ENCODE measurements at places on chromosomes 5 and 9.

GRCh38 chr9:133117271-133118178 is 3.5 kb downstream of the RALGDS start:
- DNase-seq = no peak

GRCh38 chr5:150329881-150330876 is 27.3 kb upstream of the TCOF1 start:
- no peak for DNase-seq

DNA sequence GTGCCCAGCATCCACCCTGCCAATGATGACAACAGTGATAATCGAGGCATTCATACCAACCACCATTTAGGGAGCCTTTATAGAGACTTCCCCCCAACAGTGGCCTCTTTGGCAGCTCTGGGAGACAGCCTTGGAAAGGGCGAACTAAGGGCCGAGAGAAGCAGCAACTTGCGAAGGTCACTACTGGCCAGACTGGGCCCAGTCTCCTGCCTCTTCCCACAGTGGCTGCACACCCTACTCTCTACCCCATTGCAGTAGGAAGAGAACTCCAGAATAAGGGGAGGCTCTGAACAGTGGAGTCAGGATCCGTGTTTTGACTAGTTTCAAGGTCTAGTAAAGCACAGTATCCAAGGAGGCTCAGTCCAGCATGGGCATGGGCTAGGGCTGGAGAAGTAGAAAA is 5.3 kb downstream of the LHX6 start:
- DNase-seq = no peak

- DNase-seq = no peak
These were observed 127.5 kb upstream of the WWC1 start for GRCh38 chr5:168163966-168164365.

DNA sequence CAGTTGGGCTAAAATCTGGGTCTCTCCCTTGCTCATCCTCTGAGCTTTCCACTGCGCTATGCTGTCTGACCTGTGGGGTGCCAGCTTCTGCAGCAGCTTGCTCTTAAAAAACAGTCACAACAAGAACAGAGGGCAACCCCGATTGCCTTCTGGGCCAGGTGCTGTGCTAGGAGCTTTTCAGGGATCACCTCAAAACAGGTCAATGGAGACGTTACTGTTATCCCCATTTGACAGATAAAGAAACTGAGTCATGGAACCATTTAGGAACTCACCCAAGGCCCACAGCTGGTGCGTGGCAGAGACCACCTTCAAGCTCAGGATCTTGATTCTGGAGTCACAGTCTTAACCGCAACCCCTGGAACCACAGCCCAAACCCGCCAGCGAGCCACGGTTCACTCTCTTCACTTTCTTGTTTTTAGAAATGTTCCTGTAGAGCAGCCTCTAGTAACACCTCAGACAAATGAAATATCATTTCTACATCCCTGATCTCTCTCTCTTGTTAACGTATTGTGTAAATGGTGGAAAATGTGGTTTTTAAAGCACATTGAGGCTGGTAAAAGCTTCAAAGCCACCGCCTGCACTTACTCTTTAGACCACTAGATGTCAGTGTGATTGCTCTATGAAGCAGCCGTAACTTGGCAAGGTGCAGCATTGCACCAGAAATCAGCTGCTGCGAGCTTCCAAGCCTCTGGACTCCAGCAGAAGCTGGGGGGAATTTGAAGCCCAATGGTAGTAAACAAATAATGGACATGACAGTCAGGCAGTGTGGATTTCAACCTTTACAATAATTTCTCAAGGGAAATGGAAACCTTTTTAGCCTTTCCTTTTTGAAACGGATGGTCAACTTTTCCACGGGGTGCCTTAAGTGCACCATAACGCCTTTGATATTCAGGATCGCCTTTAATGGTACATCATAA is 1.7 kb downstream of the FYB1 start:
- DNase-seq = peak; percentile 90

DNA sequence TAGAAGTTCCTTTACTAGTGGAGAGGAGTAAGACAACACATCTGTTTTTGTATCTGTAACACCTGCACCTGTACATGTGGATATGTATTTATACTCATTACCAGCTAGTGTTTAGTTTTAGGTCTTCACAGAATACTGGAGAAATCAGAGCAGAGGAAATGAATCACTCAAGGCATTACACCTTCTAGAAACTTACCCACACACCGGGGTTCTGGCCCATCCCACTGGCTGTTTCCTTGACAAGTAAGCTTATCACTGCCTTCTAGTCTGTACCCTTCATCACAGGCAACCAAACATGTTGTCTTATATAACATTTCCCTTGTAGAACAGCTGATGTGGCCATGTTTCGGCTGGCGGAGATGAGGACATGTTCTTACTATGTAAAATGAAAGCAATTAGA is 76.7 kb downstream of the SVEP1 start:
- DNase-seq = no peak

- DNase-seq = no peak
These were observed 65.1 kb downstream of the NEK6 start for GRCh38 chr9:124322618-124323432.

- DNase-seq = peak; percentile 7
These were observed 23.0 kb upstream of the NR3C1 start for GRCh38 chr5:143426437-143426991.

DNA sequence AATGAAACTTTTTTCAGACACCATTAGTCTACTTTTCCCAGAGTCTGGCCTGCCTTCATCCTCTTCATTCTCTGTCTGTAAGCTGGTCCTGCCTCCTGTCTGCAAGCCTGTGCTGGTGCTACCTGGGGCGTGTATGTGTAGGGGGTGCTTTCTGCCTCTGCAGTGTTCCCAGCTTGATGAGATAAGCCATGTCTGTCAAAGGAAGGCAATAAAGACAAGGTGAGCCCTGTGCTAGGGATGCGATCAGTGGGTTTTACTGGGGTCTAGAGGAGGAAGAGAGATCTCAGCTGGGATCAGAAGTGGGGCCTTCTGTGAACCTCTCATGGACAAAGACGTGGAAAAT is 78.0 kb upstream of the TGFBR1 start:
- DNase-seq = no peak

DNA sequence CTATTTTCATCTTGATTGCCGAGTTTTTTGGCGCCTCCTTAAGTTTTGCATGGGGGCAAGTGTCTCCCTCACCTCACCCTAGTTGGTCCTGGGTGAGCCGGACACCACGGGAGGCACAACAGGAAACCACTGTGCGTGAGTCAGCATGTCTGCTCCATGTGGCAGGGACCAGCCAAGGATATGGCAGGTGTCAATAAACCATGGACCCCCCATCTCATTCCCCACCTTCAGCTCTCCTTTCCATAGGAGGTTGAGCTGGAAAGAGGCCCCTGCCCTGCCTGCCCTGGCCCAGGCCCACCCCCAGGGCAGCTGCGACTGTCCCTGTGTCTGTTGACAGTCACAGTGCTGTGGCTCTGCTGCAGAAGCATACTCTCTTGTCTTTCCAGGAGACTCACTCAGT is 3.1 kb downstream of the SPACA9 start:
- DNase-seq = no peak

GRCh38 chr9:85040146-85040545 is 370.6 kb downstream of the NTRK2 start:
- DNase-seq = no peak

DNA sequence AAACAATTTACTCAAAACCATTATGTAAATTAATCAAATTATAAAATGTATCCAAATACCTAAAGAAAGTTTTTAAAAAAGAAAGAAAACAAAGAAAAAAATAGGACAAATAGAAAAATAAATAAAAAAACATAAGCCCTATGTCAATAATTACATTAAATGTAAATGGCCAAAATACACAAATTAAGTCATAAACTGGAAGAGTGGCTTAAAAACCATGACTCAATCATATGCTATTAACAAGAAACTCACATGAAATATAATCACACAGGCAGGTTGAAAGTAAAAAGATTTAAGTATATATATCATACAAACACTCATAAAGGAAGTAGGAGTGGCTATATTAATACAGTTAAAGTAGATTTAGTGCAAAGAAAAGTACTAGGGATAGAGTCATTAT is 95.3 kb downstream of the PRELID2 start:
- DNase-seq = no peak

GRCh38 chr5:54080831-54081230 is 229.5 kb downstream of the ARL15 start:
- DNase-seq = no peak

- no peak for DNase-seq
These were observed 159.8 kb upstream of the LHFPL2 start for GRCh38 chr5:78808380-78808779.

GRCh38 chr5:90128551-90128950 is 281.0 kb downstream of the CETN3 start:
- DNase-seq = no peak

GRCh38 chr5:59724482-59725391 is 168.8 kb downstream of the PDE4D start:
- peak; percentile 39 for DNase-seq

DNA sequence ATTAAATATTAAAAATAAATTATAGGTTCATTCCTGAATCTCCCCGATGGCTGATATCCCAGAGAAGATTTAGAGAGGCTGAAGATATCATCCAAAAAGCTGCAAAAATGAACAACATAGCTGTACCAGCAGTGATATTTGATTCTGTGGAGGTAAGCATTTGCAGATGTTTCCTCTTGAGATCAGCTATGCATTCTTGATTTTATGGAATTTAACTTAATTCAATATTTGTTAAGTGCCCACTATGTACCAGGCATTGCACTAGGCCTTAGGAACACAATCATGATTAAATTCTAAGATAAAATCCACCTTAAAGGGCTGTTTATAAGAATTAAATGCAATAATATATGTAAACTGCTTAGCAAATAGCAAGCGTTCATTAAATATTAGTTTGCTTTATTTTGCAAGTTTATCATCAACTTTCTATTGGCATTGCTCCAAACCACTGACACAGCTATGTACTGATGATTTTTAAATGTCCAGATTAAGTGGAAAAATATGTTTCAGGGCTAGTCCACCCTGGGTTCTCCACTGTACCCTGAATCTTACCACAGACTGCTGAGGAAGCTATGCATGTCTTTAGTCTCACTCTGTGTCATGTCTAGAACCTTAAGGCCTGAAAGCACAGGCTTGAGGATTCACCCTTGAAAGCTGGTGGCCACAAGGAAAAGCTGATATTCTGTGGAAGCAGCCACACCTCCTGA is 33.2 kb downstream of the SLC22A4 start:
- no peak for DNase-seq

DNA sequence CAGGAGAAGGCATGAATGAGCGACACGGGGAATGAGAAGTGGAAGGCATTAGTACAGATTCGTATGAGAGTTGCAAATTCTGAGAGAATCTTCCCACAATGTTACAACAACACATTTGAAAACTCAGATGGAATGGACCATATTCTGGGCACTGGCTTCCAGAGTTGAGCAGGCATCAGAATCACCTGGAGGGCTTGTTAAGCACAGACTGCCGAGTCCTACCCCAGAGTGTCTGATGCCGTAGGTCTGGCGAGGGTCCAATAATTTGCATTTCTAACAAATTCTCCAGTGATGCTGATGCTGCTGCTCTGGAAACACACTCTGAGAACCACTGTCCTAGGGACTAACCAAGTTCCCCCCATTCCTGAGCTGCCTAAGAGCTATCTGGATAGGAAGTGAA is 2.9 kb upstream of the TLX3 start:
- DNase-seq = no peak

GRCh38 chr5:135429301-135430134 is 17.6 kb downstream of the DCANP1 start:
- DNase-seq = no peak
